ENCODE measurements at places on chromosomes 5 and 9.

GRCh38 chr5:143126174-143127019 is 277.1 kb downstream of the NR3C1 start:
- DNase-seq, result no peak

DNA sequence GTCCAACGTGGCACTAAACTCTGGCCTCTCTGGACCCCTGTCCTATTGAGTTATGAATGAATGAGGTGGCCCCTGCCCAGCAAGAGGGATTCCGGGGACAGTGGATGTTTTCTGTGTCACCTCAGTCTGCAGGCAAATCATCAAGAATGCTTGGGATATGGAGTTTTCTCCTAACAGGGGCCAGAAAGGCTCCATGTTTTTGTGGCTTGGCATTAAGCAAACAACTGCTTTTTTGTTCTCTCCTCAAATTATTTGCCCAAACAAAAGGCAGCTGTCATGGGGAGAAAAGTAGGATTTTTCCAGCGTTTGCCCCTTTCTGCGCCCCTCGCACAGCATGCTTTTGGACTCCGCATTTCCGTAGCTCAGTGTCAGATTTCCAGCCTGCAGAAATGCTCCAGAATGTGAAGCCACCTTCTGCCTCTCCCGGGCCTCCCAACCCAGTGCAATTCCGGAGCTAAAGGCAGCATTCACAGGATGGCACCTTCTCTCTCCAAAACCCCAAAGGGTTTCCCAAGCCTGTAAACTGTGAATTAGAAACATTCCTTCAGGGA is 553.3 kb downstream of the CCDC171 start:
- DNase-seq, result no peak

DNA sequence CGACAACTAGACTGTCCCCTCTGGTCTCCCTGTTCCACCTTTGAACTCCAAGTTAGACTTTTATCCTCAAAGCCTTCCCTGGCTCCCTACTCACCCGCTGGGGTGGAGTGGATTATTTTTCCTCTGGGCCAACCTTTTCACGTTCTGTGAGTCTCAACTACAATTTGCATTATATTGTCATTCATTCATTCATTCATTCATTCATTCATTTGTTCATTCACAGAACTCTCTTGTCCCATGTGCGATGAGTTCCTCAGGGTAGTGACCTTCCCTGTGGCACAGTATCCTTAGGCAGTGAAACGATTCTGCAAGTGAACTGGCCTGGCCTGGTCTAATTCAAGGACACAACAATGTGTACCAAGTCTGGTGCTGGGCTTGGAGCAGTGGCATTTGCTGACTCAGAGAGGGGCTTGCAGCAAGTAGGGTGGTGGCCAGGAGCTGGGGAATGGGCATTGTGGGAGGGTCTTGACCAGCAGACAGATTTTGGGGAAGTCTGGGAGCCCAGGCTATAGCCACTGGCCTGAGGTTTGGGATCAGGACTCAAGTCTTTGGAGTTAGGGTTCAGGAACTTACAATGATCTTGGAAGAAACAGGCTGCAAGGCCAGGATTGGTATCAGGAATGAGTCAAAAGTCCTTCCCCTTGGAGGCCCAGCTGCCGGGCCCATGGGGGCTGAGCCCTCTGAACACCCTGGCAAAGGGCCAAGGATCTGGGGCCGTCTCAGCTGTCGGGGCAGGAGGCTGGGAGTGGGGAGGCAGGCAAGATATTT is 37.2 kb upstream of the COL15A1 start:
- DNase-seq, result no peak

DNA sequence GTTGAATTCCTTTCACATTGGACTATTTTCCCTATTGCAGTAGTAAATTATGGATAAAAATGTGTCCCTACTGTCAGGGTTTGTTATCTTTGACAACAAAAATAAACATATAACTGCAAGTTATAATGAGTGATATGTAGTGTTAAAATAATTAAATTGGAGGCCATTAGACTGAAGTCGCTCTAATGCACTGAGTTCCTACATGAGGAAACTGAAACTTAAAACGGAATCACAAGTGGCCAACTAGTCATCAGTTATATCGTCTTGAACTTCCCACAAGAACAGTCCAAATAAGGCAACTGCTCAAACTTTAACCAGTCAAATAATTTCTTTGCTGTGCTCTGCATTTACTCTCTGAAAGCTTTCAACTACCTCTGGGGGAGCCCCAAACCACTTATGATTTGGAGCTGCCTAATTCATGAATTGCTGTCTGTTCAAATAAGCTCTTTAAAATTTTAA is 2.1 kb upstream of the IFT74 start:
- no peak for DNase-seq

DNA sequence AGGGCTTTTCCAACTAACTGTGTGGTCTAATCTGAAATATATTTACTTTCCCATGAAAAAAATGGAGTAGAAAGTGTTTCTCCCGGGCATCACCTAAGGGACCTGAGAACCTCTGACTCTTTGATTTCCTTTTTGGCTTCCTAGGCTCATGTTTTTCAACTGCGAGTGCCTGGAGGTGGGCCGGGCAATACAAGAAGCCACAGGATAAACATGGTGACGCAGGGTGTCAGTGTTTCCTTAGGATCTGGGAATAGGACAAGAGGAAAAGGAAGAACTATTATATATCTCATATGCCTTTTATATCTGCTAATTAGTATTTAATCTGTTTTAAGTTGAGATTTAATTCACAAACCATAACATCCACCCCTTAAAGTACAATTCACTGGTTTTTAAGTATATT is 11.4 kb upstream of the LECT2 start:
- DNase-seq, result no peak

DNA sequence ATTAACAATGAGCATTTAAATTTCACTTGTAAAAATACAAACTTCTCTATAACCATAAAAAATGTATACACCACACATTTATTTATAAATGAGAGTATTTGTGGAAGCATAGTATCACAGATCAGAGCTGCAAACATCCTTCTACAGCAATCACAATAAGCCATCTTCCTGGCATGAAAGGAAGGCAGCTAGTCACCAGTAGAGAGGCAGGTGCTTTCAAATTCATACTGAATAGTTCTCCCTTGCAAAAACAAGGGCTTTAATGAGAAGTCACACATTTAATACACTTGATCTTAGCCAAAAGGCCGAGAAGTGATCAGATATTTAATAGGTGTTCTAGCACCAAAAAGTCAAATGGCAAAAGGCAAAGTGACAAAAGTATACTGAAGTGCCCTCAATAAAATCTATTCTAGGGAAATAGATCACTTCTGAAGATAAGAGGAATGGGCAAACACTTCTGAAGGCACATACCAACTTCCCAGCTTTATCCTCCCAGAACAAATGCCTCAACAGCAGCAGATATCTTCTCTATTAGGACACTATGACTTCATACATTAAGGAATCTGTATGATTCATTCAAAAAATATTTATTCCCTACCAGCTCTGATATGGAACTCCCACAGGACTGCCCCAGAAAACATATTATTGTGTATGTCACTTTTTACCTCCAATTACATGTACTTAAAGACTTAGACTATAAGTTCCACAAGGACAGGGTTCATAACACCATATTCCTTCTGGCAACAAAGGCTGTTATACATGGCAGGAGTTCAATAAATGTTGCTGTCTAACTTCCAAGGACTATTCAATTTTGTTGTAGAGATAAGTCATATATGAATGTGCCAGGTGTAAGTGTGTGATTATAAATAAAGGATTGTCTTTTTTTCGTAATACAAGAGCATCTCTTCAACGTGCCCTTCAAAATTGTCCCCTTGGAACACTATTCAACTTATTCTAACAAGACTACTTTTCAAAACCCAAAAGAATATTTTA is 31.7 kb downstream of the MAPKAP1 start:
- no peak for DNase-seq

DNA sequence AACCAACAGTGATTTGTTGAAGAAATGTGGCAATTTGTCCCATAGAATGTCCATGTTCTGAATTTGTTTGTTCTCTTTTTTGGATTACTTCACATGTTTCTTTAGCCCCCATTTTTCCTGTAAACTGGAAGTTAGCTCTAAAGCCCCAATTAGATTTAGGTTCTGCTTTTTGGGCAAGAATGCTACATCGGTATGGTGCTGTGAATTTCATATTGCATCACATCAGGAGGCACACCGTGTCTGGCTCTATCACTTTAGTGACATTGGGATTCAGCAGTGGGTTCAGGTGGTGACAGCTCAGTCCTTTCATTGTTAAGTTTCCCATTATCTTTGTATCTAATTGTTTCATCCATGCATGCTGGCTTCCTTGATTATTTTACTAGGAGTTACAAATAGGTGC is 27.9 kb downstream of the ADGRV1 start:
- no peak for DNase-seq

- DNase-seq, result no peak
These were observed 80.2 kb downstream of the PHF2 start for GRCh38 chr9:93656426-93657239.

- DNase-seq, result no peak
These were observed 36.8 kb downstream of the PCDHAC2 start for GRCh38 chr5:141003031-141003430.

- DNase-seq, result no peak
These were observed 39.0 kb upstream of the ZFYVE16 start for GRCh38 chr5:80368661-80369480.

GRCh38 chr9:33718987-33719386 is 76.4 kb upstream of the PRSS3 start:
- no peak for DNase-seq

- DNase-seq, result no peak
These were observed 635.7 kb downstream of the RAB3C start for GRCh38 chr5:59218424-59219045.

- no peak for DNase-seq
These were observed 26.6 kb downstream of the PHF2 start for GRCh38 chr9:93603011-93603410.

DNA sequence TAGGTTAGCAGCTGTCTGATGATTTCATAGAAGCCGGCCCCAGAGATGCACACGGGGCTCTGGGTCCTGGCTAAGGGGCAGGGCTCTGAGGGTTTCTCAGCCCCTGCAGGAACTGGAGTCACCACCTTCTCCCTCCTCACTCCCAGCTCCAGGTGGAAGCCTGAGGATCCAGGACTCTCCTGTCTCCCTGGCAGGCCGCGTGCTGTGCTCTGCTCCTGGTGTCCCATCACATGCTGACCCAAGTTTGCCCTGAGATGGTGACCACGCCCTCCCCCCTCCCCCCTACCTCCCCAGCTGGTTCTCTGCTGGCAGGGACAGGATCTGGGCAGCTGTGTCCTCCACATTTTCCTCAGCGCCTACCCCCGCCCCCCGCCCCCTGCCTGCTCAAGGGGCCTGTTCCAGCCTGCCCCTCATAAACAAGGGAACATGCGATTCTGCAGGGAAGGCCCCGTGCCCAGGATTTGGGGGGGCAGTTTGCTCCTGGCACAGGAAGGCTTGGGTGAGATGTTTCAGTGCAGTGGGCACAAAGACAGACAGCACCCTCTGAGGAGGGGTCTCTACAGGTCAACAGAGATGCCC is 87.4 kb downstream of the PSD2 start:
- DNase-seq, result no peak

- DNase-seq, result no peak
These were observed 2.9 kb downstream of the STK10 start for GRCh38 chr5:172185096-172185461.

DNA sequence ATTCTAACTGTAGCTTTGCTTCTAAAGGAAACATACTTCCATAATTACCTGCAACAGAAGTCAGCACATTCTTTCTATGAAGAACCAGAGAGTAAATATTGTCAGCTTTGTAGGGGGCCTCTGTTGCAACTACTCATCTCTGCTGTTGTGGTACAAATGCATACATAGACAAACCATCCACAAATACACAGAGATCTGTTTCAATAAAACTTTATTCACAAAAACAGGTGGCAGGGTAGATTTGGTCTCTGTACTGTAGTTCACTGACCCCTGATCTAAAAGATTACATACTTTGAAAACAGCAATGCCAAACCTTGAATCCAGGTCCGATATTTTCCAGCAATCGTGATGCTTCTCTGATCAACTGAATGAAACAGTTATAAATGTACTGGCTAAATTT is 44.9 kb upstream of the RETREG1 start:
- no peak for DNase-seq

DNA sequence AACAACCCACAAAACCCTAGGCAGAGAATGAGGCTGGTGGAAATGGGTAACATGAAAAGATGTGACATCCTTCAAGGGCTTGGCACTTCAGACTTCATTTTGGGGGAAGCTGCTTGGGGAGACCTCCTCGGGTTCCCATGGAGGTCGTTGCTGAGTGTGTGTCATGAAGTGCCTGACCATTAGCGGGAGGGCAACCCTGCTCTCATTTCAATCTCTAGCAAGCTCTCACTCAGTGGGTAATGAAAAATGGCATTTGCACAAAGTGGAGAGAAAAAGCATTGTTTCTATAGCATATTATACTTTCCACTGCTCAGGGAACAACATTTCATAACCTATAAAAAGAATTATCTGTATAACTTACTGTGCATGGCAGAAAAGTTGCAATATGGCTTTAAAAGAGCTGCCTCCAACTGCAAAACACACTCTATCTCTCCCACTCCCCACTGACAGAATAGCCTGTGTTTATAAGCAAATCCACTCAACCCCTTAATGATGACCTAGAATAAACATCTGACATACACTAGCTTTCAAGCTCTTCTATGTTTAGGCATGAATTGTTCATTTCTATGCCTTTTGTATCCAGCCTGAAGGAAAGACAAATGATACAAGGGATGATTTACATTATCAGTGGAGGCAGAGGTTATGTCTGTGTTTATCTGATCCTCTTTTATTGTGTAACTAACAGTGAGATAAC is 357.2 kb downstream of the ZSWIM6 start:
- no peak for DNase-seq

- DNase-seq, result no peak
These were observed 10.7 kb downstream of the LYSMD3 start for GRCh38 chr5:90518661-90519060.

DNA sequence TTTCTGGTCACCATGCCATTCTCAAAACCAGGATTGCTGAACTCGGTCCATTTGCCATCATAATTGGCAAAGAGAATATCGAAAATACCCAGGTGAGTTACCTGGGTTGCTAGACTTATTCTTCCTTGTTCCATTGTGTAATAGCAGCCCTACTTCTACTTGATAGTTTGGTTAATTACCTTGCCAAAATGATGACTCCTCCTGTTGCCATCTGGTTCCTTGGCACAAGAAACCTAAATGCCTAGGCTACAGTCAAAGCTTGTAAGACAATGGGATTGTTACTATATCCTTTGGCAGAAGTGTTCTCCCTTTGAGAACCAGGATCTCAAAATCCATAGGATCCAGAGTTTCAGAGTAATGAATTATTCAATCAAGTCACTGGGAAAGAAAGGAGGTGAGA is 373.2 kb upstream of the ACTBL2 start:
- no peak for DNase-seq

GRCh38 chr5:3221432-3221831 is 374.2 kb upstream of the IRX1 start:
- DNase-seq, result no peak

DNA sequence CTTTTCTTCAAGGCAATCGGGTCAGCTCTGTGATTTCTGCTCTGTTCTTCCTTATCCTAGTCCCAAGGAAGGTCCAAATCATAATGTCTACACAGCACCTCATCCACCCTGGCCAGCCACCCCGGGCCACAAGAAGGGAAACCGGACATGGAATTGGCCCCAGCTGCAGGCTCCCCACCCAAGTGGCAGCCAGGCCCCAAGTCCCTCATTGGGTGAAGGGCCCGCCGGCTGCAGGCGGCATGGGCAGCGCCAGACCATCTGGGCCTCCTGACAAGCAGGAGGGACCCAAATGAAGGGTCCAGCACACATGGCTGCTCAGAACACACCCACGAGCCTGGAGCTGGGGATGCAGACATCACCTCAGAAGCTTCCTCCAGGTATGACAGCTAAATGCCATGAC is 33.7 kb downstream of the BICD2 start:
- DNase-seq, result no peak
